ENCODE measurements at places on chromosomes 16 and 17. TPM values are rescaled to one million over a fixed set of nuclear protein-coding genes. Genes with fewer than 3 reads are reported as not detected.

TNFRSF17 gene
- total RNA-seq, result 1.2 TPM

CORO6 gene
- 13.3 TPM for total RNA-seq

PIK3R5 gene
- total RNA-seq, result 18.9 TPM

TMED6 gene
- total RNA-seq, result not detected

CES5A gene
- not detected for total RNA-seq

NPIPB6 gene
- total RNA-seq, result not detected

KRTAP4-3 gene
- total RNA-seq, result not detected

ENPP7 gene
- not detected for total RNA-seq

PABPN1L gene
- total RNA-seq, result not detected

C17orf113 gene
- total RNA-seq, result 0.09 TPM

FBXO39 gene
- 1.0 TPM for total RNA-seq

CTRB2 gene
- not detected for total RNA-seq

TSPAN10 gene
- total RNA-seq, result not detected

NCBP3 gene
- 16.3 TPM for total RNA-seq

SLC52A1 gene
- total RNA-seq, result not detected

TIGD7 gene
- 3.3 TPM for total RNA-seq

TRPV2 gene
- total RNA-seq, result 23.7 TPM

CDK5R1 gene
- 1.9 TPM for total RNA-seq

HS3ST3A1 gene
- total RNA-seq, result not detected

SLFN5 gene
- 25.3 TPM for total RNA-seq

TVP23C gene
- total RNA-seq, result 14.9 TPM

GAS2L2 gene
- total RNA-seq, result 0.37 TPM

NFAT5 gene
- total RNA-seq, result 43.5 TPM

CEP112 gene
- 15.8 TPM for total RNA-seq

CDH1 gene
- 1.8 TPM for total RNA-seq

SLC6A2 gene
- 0.47 TPM for total RNA-seq

TRAF4 gene
- total RNA-seq, result 8.8 TPM

WFDC1 gene
- 1.4 TPM for total RNA-seq

CA10 gene
- not detected for total RNA-seq

AIPL1 gene
- total RNA-seq, result not detected
